Upper lobe of left lung (tissue), 6 donors: ENCODE measurements at places on chromosomes 4 and X.

- no peak for DNase-seq
Observed at GRCh38 chr4:108887034-108887433, 124.2 kb upstream of the ETNPPL start.

GRCh38 chrX:107659768-107660167 is 31.5 kb downstream of the PRPS1 start:
- DNase-seq, result no peak

- DNase-seq, result peak; percentile 46
Observed at GRCh38 chr4:158496030-158496741, 25.5 kb upstream of the RXFP1 start.

DNA sequence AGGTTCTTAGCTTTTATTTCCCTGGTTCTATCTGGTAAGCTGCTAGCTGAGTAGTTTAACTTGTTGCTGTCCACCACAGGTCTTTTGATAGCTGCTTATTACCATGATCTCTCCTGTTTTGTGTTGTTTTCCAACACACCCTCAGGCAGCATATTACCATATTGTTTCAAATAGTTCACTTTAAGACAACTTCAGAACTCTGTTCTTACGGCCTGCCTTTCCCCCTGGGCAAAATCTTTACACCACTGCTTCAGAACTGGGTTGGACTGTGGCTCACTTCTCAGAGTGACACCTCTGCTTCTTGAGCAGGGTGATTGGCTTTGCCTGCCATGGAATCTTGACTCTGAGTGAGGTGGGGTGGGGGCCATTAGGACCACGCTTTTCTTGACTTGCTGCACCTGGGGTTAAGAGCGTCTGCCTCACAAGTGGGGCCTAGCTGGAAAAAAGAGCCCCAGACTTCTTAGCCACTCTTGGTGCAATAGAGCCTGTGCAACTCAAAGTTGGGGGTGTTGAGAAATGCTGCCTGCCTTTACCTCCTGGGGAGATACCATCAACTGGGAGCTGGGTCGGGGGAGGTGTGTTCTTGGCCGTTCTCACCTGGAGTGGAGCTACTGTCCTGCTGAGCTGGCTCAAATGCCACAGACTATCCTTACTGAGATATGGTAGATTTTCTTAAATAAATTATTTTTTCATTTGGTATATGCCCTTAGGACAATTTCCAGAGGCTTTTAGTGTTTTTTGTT is 23.4 kb downstream of the USP9X start:
- no peak for DNase-seq

DNA sequence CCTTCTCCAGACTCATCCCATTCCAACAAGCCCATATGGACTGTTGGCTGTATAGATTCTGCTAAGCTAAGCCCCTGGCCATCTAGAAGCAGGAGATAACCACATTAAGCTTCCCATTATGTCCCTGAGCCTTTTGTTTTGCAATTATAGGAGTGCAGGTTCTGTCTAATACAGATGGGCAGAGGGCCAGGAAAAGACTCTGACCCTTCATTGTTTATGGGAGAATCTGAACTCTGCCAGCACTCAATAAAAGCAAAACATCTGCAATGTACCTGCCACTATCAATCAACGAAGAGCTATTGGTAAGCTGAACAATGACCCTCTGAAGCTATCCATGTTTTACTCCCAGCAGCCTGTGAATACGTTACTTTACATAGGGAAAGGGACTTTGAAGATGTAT is 207.3 kb upstream of the CLNK start:
- no peak for DNase-seq

DNA sequence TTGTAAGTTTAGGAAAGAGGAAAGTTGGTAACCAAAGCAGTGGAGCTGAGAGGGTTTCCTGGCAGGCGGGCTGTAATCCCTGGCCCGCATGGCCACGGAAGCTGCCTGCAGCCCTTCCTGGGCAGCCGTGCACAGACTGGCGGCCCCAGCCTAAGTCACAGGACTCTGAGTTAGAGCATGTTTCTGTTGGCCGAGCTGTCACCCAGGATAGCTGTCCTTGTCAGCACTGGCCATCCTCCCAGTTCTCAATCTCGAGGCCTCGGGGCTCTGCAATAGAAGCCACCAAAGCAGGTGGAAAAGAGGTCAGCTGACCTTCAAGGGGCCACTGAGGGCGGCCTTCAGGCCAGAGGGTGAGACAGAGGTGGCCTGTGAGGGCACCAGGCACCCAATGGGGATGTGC is 20.5 kb downstream of the PNMA6E start:
- DNase-seq, result no peak

- no peak for DNase-seq
Observed at GRCh38 chr4:81093720-81094401, 63.4 kb downstream of the BMP3 start.
